HFFc6 (cell line): ENCODE measurements at places on chromosomes 2 and 18. TPM values are rescaled to one million over a fixed set of nuclear protein-coding genes. Genes with fewer than 3 reads are reported as not detected.
A peak's percentile ranks its signal among the peaks of the same experiment; 100 is the strongest.

GRCh38 chr2:105822186-105822585 is 77.5 kb downstream of the NCK2 start:
- DNase-seq: no peak

DNA sequence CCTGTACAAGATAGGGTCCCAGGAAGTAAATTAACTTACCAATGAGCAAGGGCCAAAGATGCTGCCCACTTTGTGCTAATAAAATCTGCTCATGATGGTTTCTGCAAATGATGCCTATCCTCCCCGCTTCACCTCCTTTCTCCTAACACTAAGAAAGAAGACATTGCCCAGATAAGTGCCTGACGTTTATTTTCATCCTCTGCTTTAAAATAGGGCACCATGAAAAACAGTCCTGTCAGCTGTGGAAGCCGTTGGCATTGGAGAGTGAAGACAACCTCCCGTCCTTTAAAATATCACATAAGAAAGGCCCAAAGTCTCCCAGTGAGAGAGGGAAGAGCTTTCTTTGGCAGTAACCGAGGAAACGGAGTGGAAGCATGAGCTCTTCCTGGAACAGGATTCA is 1.7 kb upstream of the TXNDC2 start:
- DNase-seq: no peak

- DNase-seq: peak; percentile 23
Measured at GRCh38 chr2:199940373-199940772, 14.9 kb downstream of the TYW5 start.

- no peak for DNase-seq
Measured at GRCh38 chr2:151553-152334, 105.4 kb upstream of the FAM110C start.

DNA sequence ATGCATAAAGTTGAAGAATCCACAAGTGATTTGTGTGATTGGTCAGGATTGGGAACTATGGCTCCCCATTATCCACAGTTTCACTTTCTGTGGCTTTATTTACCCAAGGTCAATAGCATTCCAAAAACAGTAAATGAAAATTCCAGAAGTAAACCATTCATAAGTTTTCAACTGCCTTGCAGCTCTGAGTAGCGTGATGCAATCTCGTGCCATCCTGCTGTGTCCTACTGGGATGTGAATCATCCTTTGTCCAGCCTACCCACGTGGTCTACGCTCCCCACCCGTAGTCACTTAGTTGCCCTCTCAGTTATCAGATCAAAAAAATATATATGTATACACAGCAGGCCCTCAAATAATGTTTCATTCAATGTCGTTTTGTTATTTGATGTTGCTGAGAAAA is 89.0 kb upstream of the DLGAP1 start:
- no peak for DNase-seq

- DNase-seq: peak; percentile 18
Measured at GRCh38 chr2:149483004-149483605, 104.5 kb downstream of the MMADHC start.

GRCh38 chr2:239787538-239788050 is 237.5 kb downstream of the NDUFA10 start:
- DNase-seq: no peak

DNA sequence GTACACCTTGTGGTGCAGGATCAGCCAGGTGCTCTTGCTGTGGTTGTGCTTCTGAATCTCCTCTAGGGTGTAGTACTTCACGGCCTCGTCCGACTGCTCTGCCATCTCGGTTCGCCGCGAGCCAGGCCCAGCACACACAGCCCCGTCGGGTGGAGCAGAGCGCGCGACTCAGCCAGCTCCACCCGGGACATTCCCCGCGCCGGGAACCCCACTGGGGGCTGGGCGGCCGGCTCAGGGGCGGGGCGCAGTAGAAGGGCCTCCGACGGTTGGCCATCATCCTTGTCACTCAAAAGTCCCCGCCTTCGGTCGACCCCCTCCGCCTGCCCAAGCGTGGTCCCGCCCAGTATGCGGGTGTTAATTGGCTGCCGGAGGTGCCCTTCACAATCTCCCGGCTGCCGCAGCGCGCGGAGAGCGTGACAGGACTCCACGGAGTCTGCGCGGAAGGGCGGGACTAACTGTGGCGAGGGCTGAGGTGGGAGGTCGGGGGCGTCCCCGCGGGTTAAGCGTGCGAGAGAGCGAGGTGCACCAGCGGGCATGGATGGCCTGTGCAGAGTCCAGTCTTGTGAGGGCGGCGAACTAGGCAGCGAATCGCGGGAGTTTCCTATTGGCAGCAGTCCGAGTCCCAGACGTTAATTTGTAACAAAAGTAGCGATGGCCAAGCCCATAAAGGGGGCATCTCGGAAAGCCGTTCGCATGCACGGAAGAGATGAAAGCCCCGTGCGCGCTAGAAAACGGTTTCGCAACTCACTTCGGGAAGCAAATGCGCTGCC is at the start of gene CYB5A:
Gene CYB5A, minus strand, starts transcription at position 193 of the 770 bp plus-strand sequence. Its CDS starts 88 bp downstream, at position 105.
- DNase-seq: peak; percentile 96

Gene VAMP5
- 60.8 to 81.1 TPM (median 76.9 TPM) in 3 replicates for total RNA-seq

Gene STPG4
- 0.15 to 0.22 TPM in 2 of 3 replicates, not detected in the other for total RNA-seq

Gene MAP3K19
- not detected in 3 replicates for total RNA-seq

Gene PLGLB2
- 0.85 and 2.1 TPM in 2 replicates for total RNA-seq
